ENCODE measurements at places on chromosomes 7 and 10.
A peak's percentile ranks its signal among the peaks of the same experiment; 100 is the strongest.

DNA sequence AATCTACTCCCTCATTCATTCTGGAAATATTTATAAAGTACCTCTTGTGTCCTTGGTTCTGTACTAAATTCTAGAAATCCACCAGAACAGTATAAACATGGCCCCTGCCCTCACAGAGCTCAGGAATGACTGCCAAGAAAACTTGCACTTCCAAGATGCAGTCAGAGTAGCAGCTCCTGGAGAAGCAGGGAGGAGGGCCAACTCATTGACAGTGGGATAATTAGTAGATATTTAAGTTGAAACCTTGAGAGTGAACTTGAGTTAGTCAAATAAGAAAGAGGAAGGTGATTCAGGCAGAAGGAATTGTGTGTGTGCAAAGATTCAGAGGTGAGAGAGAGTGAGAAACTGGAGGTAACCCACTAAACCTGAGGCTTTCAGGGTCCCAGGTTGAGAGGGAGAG, 182.2 kb upstream of the INHBA start:
- DNase-seq: no peak

- no peak for DNase-seq
Observed at GRCh38 chr10:120749072-120749471, 102.1 kb upstream of the WDR11 start.

DNA sequence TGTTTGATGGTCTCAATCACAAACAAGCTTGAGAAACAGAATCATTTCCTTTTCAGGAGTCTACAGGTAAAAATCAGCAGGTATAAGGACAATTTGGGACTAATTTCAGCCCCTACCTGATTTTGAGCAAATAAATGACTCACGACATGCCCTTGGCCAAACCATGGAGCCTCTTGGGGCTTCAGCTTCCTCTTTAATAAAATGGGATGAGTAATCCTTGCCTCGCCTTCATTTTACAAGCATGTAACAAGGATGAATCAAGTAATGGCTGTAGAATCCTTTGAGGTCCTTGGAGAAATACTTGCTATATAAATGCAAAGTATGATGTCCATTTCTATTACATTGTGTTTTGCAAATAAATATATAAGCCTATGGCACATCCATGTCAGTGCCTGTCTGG, 212.8 kb upstream of the PODXL start:
- no peak for DNase-seq

DNA sequence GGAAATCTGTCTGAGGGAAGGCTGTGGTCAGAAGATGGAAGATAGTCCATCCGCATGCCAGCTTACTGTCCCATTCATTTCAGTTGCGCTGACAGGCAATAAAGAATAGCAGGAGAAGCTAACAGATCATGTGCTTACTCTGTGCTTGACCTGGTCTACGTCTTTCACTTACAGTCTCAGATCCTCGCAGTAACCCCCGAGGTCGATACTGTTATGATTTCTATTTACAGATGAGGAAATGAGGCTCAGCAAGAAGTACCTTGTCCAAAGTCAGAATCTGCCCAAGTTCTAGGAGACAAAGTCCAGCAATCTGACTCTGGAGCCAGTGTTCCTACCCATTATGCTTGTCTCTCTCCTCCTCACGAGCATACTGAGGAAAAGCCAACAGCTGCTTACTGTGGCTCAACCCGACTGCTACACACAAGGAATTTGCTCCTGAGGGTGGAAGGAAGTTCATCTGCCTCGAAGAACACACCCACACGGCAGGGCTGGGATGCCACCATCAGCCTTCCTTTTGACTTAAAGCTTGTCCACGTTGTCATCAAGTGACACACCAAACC, 74.2 kb downstream of the MINPP1 start:
- no peak for DNase-seq

DNA sequence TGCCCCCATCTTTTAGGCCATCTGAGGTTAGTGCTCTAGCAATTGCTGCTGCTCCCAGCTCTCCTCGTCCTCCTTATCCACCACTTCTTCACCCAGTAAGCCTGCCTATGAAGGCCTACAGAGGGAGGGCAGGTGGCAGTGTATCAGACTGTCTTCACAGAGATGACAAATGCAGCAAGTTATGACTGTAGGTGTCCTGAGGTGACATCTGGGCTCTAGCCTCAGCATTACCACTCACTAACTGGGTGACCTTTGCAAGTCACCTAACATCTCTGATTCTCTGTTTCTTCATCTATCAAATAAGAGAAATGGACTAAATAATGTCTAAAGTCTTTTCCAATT, 151.6 kb downstream of the NOC3L start:
- DNase-seq: no peak

GRCh38 chr10:22560096-22560912, 154.1 kb downstream of the PIP4K2A start:
- no peak for DNase-seq

- DNase-seq: no peak
Observed at GRCh38 chr10:116067825-116068224, 205.2 kb downstream of the GFRA1 start.

GRCh38 chr7:128939075-128939860, 1.5 kb downstream of the IRF5 start:
- no peak for DNase-seq

DNA sequence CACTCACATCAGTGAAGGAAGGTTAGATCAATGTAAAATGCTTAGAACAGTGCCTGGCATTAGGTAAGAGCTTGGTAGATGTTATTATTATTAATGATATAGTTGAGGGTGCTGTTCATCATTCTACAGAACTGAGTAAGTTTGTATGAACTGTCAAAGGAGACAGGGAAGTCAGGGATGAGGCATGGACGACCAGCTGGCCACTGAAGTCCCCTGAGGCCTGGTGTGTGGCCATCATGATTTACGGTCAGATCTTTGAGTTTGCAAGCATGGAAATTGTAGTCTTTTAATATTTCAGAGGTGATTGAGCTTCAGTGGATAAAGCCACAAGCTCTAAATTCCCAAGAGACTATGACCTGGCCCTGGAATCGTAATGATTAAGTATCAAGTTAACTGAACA, 6.9 kb downstream of the ARMC3 start:
- DNase-seq: no peak

DNA sequence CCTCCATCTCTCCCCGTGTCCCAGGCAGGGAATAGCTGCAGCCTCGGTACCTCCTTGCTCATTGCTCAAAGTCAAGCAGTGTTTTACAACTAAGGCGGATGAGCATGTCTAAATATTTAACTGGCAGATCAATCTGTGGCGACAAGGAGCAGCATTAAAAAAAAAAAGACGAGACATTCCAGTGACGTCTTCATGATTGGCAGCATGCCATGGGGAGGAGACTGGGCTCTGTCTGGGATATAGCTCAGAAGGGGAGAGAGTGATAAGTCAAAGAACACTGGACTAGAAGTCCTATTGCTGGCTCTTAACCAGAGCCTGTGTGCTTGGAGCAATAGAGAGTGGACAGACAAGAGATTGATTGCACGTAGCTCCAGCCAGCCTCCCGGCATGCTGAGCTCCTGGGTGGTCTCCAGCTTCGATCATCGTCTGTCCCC, 287.5 kb upstream of the PODXL start:
- no peak for DNase-seq

- DNase-seq: peak; percentile 22
Observed at GRCh38 chr10:16853201-16853600, 36.0 kb upstream of the RSU1 start.

DNA sequence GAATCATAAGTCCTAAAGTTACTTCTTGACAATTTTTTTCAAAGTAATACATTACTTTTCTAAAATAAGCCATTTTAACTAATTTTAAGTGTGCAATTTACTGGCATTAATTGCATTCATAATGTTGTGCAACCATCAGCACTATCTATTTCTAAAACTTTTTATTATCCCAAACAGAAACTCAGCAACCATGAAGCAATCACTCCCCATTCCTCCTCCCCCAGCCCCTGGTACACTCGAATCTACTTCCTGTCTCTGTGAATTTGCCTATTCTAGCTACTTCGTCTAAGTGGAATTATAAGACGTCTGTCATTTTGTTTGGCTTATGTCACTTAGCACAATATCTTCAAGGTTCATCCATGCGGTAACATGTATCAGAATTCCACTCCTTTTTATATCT, 84.9 kb downstream of the MKX start:
- DNase-seq: no peak

DNA sequence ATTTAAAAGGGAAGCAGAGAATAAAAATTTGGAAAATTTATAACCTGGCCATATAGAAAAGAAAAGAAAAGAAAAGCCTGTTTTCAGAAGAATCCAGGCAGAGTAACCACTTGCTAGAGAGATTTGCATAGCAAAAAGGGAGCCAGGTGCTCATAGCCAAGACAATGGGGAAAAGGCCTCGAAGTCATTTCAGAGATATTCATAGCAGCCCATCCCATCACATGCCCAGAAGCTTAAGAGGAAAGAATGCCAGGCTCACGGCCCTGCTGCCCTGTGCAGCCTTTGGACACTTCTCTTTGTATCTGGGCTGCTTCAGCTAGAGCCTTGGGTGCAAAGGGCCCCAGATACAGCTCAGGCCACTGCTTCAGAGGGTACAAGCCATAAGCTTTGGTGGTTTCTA, 159.8 kb downstream of the CCDC7 start:
- DNase-seq: no peak

DNA sequence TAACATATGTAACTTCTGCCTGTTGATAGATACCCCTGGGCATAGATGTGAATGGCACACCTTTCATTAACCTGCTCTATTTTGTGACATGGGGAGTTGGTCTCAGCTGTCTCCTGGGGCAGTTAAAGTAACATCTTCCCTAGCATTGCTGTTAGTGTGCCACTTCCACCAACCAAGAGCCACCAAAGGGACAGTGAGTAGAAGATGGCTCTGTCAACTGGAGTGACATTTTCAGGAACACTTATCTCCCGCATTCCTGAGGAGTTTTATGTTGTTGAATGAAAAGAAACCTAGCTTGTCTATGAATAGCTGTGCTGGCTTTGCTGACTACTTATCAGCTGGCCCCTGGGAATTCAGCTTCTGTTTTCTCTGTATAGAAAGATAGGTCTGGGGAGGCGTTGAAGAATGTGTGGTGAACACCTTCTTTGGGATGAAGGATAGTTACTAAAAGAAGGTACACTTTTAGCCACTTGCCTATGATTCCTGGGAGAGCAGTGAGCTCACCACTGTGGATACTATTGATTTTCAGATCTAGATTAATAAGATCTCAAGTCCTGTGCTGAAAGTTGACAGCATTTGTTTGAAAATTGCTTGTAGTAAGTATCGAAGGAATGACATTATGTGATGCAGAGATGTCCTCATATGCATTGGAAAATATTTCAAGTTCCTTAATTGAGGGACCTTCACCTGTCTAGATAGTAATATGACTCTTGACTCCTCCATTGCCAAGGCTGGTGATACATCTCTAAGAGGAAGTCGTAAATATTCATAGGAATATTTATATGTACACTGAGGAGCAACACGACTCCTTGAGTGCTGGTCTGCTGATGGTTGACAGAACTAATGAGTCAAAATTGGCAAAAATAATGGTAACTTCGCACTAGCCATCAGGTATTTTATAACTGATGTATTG, 7.6 kb downstream of the STARD3NL start:
- no peak for DNase-seq

GRCh38 chr10:98293550-98294269, 25.7 kb upstream of the LOXL4 start:
- DNase-seq: no peak

GRCh38 chr7:79868010-79868409, 266.6 kb upstream of the GNAI1 start:
- no peak for DNase-seq

DNA sequence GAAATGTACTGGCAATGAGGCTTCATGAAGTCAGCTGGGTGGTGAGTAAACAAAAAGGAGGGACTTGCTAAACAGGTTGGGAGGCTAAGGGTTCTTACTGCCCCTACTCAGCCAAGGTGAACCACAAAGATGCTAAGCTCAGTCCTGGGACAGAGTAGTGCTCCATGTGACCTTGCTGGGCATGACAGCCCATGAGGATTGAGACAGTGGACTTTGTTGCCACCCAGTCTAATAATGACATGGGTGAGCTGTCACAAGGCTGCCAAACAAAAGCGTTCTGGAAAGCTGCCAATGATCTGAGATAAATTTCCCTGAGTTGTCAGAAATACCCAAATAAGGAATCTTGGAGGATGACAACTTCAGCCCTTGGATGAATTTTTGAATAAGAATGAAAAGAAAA, 75.2 kb downstream of the CLEC2L start:
- DNase-seq: no peak

- no peak for DNase-seq
Observed at GRCh38 chr10:100007231-100008141, 2.3 kb downstream of the DNMBP start.

- no peak for DNase-seq
Observed at GRCh38 chr10:63671317-63671937, 150.2 kb downstream of the REEP3 start.

DNA sequence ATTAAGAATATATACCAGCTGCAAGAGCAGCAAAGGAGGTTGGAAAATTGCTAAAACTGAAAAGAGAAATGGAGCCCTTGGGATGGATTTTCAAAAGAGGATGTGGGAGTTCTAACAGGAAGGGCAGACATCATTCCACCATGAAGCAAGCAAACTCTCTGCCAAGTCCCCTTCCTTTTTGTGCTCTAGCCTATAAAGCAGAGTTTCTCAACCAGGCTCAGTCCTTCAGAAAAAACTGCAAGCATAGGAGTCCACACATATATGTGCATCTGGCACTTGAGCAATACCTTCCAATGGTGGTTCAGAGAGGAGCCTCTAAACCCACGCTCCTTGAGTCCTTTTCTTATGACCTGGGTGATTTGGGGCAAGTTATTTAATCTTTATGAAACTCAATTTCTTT, 98.6 kb upstream of the MKX start:
- no peak for DNase-seq

GRCh38 chr7:134016223-134016941, 110.8 kb upstream of the LRGUK start:
- DNase-seq: no peak

- DNase-seq: no peak
Observed at GRCh38 chr7:22332461-22332870, 24.5 kb downstream of the RAPGEF5 start.

DNA sequence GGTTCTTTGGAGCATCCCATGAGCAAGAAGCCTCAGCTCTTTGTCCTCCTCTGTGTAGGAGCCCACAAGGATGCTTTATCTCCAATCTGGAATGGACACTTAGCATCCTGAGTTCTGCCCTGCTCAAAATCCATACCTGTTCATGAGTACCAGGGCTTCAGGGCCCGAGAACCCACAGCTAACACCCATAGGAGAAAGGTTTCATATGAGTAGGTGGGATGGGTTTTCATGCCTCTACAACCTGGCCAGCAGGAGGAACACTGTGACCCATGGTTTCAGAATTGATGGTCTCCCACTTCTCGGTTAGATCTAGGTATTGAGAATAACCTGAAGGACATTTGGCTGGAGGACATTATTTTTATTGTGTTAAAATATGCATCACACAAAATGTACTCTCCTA, 57.8 kb downstream of the TBXAS1 start:
- DNase-seq: no peak

- DNase-seq: no peak
Observed at GRCh38 chr10:113557424-113557862, 4.6 kb downstream of the HABP2 start.

GRCh38 chr7:100432621-100433275, 3.1 kb downstream of the MEPCE start:
- no peak for DNase-seq

GRCh38 chr7:105799677-105800076, 76.7 kb downstream of the ATXN7L1 start:
- no peak for DNase-seq

- no peak for DNase-seq
Observed at GRCh38 chr7:40211276-40212003, 76.6 kb downstream of the SUGCT start.

All from bone marrow (tissue), 2 donors.